ENCODE measurements at places on chromosomes 7 and 10.

GRCh38 chr7:24501009-24501408 is 72.2 kb upstream of the PALS2 start:
- no peak for DNase-seq

DNA sequence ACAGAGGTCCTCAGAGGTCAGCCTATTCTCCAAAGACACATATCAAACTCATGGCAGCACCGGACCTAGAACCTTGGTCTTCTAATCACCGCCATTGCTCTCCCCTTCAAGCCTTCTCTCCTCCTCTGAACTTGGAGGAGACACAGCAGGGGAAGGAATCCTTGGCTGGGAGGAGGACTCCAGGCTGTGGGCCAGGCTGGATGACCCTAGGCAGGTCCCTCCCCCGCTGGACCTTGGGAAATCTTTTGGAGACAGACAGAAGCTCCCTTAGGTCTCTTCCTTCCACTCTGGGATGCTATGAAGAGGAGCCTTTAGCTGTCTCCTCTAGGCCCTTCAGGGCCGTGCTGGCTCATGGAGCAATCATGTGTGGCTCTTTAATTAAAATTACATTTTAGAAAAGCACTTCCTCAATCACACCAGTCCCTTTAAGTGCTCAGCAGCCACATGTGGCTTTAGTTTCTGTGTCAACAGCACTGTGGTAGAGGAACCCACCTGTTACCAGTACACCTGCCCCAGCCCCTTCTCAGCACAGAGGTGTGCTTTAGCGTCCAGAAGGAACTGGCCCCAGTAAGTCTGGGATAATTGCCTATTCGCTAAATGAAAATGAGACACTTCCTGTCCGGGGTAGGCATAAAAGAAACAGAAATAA is 238.2 kb downstream of the CELF2 start:
- DNase-seq: no peak

GRCh38 chr7:45408409-45408737 is 165.8 kb upstream of the ADCY1 start:
- no peak for DNase-seq

DNA sequence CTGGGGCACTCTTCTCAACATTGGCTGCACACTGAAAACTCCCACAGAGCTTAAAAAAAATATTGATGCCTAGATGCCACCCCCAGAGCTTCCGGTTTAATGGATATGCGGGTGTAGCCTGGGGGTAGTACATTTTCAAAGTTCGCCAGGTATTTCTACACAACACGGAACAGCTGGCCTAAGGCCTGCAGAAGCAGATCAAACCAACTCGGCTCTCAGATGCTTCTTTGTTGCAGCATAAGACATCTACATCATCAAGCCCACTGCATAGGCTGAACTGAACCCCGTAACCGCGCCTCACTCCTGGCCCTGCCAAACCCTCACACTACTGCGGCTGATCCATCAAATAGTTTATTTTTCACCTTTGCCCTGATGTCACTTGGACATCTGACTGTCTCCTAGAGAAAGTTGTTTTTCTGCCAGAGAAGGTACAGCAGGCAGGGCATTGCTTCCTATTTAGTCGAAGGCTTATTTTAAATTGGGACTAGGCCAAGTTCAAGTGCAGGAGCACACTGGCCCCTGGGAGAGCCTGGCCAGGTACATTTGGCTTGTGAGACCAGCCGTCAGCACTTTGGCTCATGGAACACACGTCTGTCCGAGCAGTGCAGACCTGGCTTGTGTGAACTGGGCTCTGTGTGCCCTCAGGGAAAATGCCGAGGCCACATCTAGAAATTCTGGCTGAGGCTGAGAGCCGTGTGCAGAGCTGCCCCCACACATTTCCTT is 113.3 kb downstream of the TACC2 start:
- no peak for DNase-seq

- no peak for DNase-seq
These were observed 119.9 kb downstream of the CCNY start for GRCh38 chr10:35456153-35456720.

- DNase-seq: no peak
These were observed 42.7 kb downstream of the VWDE start for GRCh38 chr7:12360948-12361347.

DNA sequence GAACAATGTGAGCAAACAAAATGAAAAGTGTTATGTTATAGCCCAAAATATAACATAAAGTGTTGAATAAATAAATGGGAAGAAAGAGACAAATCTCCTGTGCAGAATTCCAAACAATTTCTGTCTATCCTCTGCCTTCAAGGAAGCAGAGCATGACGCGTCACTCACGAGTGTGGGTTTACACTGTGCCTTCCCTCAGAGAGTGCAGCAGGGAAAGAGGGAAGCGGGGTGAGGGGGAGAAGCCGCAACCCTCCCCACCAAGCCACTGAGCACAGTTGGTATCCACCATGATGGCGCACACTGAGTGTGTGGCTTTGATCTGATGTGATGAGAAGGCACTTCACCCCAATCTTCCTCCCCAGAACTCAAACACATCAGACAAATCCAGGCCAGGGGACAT is 74.8 kb downstream of the PTPRN2 start:
- DNase-seq: no peak

DNA sequence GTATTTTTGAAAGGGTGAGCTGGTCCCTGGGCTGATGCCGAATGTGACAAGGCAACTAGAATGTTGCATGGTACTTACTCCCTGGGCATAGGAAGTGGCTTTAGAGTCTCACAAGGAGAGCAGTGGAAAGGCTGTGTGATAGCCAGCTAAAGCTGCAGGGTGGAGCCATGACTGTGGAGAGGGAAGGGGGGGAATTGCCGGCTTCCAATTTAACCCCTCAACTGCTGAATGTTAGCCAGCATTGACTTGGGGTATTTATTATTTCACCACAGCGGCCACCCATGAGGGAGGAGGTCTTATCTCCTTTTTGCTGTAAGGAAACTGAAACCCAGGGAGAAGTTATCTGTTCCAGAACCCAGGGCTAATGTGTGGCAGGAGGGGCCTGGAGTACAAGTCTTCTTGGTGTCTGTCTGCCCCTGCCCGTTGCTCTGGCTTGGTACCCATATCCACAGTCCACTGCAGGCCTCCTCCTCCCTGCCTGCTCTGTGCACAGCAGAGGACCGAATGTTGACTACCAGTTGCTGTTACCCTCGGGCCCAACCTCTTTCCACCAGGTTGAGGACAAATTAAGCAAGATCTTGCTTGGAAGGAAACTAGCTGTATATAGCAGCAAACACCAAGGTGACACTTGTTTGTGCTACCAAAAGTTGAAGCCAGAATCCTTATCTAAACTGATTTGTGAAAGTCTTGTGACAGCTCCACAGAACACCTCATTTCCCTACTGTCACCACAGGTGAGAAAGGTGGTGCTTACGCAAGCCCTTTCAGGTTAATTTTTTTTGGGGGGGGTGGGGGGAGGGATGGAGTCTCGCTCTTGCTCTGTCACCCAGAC is 37.6 kb downstream of the WBP1L start:
- DNase-seq: no peak

- DNase-seq: no peak
These were observed 82.2 kb downstream of the GATA3 start for GRCh38 chr10:8136736-8137135.

DNA sequence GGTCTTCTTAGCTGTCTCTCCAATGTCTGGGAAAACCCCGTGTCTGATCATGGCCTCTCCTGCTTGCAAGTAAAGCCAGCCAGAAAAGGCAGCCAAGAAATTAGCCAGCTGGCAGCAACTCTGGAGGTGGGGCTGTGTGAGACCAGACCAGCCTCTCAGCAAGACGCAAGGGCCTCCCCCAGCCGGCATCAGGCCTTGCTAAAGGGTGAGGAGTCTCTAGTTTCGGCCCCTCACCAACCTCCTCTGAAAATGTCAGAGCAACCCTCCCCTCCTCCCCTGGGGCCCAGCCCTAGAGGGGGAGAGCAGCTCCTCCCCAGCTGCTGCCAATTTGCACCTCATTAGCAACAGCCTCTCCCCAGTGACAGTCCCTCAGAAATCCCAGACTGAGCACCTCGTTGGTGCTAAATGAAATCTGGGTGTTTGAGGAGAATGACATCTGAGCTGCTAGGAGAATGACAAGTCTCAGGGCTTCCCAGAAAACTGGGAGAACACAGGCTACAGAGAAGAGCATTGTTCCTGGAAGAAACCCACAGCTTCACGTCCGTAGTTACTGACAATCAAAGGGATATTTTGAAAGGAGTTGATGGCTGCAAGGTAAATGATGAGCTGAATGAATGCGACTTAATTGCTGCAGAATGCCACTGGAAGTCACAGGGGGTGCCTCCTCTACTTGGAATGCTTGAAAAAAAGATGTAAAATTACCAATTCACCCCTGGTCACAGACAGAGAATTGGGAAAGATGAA is 25.9 kb downstream of the DGKI start:
- peak; percentile 36 for DNase-seq
